ENCODE measurements at places on chromosomes 5 and 9. TPM values are rescaled to one million over a fixed set of nuclear protein-coding genes. Genes with fewer than 3 reads are reported as not detected.

TLX3 gene
- total RNA-seq: not detected

TAF11L10 gene
- total RNA-seq: not detected

IFNB1 gene
- 1.7 TPM for total RNA-seq

GLDC gene
- 7.1 TPM for total RNA-seq

QSOX2 gene
- total RNA-seq: 19.4 TPM

GRCh38 chr5:133564921-133565565 is 47.3 kb downstream of the FSTL4 start:
- H3K36me3 ChIP-seq: no peaks in the 10 kb centered on the region
- DNase-seq: no peak
- no peak overlapping the region for H3K27ac ChIP-seq

GRCh38 chr5:177099422-177100093 is 12.8 kb downstream of the FGFR4 start:
- peaks cover 6% of the 10 kb centered on the region for H3K27me3 ChIP-seq
- H3K36me3 ChIP-seq: no peaks in the 10 kb centered on the region
- no peak overlapping the region for H3K27ac ChIP-seq

DNA sequence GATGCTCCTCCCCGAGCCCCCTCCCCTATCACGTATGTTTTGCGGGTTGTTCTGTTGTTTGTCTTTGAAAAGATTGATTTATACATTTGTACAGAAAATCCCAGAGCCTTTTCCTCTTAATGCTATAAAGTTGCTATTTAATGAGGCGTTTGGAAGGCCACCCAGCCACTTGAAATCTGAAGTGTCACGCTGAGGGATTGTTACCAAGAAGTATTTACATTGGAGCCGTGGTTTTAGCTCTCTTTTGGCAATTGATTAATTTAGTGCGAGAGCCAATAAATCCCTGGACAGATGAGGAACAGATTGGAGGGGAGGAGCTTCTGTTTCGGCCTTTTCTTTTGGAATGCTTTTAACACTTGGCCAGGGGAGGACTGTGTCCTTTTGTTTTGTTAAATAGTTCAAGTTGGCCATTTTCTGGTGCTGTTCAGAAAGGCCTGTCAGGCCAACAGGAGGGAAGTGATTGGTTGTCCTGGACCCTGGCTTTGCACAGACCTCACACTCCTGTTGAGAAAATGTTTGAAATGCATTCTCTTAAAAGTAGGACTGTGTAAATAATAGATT is 250.2 kb downstream of the PDZD2 start:
- no peak overlapping the region for H3K27ac ChIP-seq
- no peaks in the 10 kb centered on the region for H3K36me3 ChIP-seq
- no peak overlapping the region for H3K4me3 ChIP-seq
- DNase-seq: no peak

DNA sequence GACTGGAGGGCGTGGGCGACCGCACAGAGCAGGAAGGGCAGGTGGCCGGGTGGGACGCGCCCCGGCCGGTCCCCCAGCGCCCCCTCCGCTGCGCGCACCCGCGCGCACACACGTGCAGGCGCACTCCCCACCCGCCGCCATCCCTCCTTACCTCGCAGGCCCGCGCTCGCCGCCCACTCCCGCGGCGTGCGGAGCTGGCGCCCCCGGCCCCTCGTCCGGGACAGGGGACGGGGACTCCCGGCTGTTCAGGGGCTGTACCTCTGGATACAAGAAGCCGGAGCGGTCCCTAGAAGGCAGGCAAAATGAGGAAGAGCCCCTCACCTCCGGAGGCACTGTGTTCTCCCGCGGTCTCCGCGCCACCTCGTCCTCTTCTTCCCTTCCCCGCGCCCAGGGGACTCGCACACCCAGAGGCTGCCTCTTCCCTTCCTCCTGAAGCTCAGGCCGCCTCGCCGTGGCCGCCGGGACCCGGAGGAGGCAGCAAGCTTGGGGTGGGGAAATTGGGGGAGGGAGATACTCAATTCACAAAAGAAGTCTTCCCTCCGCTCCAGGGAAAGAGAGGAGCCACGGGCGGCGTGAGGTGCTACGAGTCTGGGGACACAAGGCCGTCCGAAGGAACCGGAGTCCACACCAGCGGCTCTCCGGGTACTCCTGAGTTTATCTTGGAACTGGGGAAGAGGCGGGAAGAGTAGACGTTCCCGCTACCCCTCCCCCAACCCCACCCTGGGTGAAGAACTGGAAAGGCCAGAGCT is 1.4 kb upstream of the GABRB2 start:
- H3K4me3 ChIP-seq: no peak overlapping the region
- H3K36me3 ChIP-seq: no peaks in the 10 kb centered on the region
- peaks cover 15% of the 10 kb centered on the region for H3K4me1 ChIP-seq
- no peak for DNase-seq

- peaks cover 3% of the 10 kb centered on the region for H3K27me3 ChIP-seq
- no peak overlapping the region for H3K27ac ChIP-seq
- no peak for DNase-seq
- H3K4me3 ChIP-seq: no peak overlapping the region
- H3K36me3 ChIP-seq: no peaks in the 10 kb centered on the region
These were observed 9.6 kb downstream of the PALM2AKAP2 start for GRCh38 chr9:109789556-109789955.

DNA sequence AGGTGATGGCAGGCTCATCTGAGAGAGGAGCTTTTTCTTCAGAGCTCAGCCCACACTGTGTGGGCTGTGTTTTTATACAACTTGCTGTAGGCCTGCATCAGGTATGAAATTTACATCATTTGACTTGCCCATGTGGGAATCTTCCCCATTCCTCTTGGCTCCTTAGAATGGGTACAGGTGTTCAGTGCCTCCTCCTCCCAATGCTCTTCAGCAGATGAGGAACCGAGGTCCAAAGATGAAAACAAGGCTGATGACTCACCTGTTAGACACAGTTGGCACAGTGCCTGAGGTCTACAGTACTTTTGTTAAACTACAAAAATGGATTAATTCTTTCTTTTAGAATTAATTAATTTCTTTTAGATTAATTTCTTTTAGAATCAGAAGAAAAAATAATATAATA is 20.8 kb downstream of the PAPPA start:
- no peak overlapping the region for H3K27ac ChIP-seq
- H3K4me1 ChIP-seq: no peaks in the 10 kb centered on the region
- DNase-seq: no peak
- H3K4me3 ChIP-seq: no peak overlapping the region

- H3K27me3 ChIP-seq: no peaks in the 10 kb centered on the region
- no peak overlapping the region for H3K4me3 ChIP-seq
- no peaks in the 10 kb centered on the region for H3K4me1 ChIP-seq
- DNase-seq: no peak
- H3K36me3 ChIP-seq: no peaks in the 10 kb centered on the region
These were observed 174.7 kb upstream of the PRDM9 start for GRCh38 chr5:23332650-23333251.

GRCh38 chr9:108816037-108816436 is 39.7 kb downstream of the ACTL7B start:
- H3K4me3 ChIP-seq: no peak overlapping the region
- H3K4me1 ChIP-seq: no peaks in the 10 kb centered on the region
- H3K27ac ChIP-seq: no peak overlapping the region
- H3K36me3 ChIP-seq: no peaks in the 10 kb centered on the region
- peaks cover 21% of the 10 kb centered on the region for H3K27me3 ChIP-seq

DNA sequence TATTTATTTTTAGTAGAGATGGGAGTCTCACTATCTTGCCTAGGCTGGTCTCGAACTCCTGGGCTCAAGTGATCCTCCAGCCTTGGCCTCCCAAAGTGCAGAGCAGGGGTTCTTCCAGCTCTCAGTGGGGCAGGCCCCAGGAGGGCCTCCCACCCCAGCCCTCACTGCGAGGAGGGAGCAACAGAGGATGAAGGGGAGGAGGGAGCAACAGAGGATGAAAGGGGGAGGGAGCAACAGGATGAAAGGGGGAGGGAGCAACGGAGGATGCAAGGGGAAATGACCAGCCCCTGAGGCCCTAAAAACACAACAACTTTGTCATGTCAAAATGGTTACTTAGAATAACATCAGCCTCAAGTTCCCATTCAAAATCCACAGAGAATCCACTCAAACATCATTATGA is 10.0 kb downstream of the TRIM14 start:
- peaks cover 76% of the 10 kb centered on the region for H3K4me1 ChIP-seq
- no peak overlapping the region for H3K4me3 ChIP-seq
- peaks cover 58% of the 10 kb centered on the region for H3K36me3 ChIP-seq
- peak; percentile 31 for DNase-seq
- H3K27me3 ChIP-seq: no peaks in the 10 kb centered on the region
- peak overlapping the region; percentile 97 for H3K27ac ChIP-seq

DNA sequence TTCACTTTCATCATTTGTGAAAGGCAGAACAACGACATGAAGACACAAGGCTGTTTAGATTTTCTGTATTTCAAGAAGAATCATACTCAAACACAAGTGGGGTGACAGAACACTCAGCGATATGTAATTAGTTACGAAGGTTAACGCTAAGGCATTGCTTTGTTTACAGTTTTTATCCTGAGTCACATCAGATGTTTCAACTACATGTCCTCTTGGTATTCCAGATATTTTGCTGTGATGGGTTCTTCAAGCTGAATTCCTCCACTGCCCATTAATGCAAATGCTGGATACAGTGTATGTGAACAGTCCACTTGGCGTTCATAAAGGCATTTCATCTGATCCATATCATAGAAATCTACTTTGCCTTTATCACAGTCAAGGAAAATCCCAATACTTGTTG is 43.4 kb downstream of the TRIM36 start:
- H3K4me3 ChIP-seq: no peak overlapping the region
- H3K27me3 ChIP-seq: peaks cover 4% of the 10 kb centered on the region
- H3K4me1 ChIP-seq: no peaks in the 10 kb centered on the region
- no peak overlapping the region for H3K27ac ChIP-seq
- no peak for DNase-seq

All from activated CD4-positive, alpha-beta memory T cell treated with anti-CD3 and anti-CD28 coated beads for 36 hours (primary cell).